Stimulated activated CD4-positive, alpha-beta T cell treated with anti-CD3 and anti-CD28 coated beads, TNF-alpha, amount 100 ng/mL, for 24 hours (primary cell): ENCODE measurements at places on chromosomes 5 and 9.
A peak's percentile ranks its signal among the peaks of the same experiment; 100 is the strongest.

GRCh38 chr9:115616666-115617239 is 498.8 kb upstream of the TNC start:
- no peak for DNase-seq

DNA sequence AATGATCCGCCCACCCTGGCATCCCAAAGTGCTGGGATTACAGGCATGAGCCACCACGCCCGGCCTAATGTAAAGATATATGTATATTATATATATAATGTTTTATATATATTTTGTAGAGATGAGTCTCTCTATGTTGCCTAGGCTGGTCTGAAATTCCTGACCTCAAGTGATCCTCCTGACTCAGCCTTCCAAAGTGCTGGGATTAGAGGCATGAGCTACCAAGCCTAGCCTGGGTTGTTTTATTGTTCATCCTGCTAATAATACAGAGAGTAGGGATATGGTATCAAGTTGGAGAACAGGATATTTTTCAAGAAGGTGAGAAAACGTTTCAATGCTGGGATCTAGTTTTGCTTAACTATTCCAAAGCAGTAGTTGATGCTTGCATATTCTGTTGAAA is 2.9 kb downstream of the SEC24A start:
- no peak for DNase-seq

DNA sequence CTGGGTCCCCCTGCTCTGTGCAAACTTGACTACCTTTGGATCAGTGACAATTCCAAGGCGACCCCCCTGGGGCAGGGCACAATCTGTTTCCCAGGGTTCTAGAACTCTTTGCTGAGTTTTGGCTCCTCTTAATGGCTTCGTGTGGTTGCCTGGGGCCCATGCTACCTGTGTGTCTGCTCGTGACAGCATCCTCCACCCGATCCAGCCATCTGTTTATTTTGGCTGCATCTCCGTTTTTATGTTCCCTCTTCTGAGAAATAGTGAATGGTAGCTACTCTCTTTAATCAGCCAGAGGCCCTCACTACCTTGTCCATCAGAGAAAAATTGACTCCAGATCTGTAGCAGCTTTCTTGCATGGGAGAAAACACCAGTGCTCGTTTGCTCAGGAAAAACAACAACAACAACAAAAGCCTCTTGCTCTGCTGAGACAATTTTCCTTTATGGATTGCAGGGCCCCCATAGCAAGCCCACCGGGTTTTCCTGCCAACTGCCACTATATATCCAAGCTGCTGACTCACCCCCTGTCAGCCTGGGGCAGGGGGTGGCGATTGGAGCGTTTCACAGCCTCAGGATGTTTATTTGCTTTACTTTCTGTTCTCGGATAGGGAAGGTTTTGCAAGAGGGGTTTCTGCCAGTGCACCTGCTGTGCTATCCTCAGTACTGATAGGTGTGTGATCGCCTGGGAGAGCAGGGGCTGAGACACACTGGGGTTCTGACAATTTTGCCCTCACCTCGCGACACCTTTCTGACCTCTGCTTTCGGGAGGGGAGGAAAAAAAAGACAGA is 607.8 kb downstream of the BNC2 start:
- DNase-seq: no peak

DNA sequence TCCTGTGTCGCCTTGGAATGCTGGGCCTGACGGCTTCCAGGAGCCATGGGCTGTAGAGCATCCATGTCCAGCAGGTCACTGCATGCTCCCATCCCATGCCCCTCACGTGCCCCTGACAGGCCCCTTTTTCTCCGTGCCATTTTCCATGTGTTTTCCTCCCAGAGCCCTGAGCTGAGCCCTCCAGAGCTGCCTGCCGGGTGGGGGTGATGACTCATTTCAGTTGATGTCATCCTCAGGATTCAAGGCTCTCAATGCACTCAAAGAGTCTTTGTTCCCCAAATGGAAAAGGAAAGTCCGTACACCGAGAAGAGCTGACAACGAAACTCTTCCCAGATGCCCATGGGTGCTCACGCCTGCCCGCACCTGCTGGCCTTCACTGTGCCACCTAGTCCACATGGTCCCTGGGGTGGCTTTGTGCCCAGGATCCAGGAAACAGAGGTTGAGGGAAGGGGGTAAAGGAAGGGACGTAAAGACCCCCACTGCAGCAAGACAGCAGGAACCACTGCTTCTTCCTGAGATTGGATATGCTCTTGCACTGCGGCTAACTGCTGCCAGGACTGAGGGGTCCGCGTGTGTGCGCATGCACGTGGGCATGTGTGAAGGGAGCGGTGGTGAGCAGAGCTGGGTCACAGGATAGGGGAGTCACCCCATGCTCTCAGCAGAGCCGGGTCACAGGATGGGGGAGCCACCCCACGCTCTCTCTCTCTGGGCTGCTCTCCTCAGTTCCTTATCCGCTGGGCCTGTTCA is 27.6 kb downstream of the COL15A1 start:
- DNase-seq: no peak

DNA sequence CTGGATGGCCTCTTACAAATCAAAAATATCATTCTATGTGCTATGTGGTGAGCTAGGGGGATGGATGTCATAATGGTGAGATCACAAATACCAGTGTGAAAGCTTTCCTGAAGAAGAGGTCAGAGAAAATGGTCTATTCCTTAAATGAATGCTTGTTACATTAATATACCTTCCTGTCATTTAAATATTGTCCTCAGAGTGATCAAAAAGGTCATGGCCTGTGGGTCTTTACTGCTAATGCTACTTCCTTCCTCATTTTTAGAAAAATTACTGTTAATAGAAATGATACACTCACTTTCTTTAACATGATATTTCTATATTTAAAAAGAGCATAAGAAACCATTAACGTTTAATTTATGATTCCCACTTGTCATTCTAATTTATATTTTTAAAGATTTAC is 9.7 kb downstream of the OMD start:
- DNase-seq: no peak

- DNase-seq: peak; percentile 72
Measured at GRCh38 chr9:122099271-122099869, 6.3 kb upstream of the TTLL11 start.

GRCh38 chr9:134980991-134981390 is 63.3 kb upstream of the FCN1 start:
- DNase-seq: no peak

DNA sequence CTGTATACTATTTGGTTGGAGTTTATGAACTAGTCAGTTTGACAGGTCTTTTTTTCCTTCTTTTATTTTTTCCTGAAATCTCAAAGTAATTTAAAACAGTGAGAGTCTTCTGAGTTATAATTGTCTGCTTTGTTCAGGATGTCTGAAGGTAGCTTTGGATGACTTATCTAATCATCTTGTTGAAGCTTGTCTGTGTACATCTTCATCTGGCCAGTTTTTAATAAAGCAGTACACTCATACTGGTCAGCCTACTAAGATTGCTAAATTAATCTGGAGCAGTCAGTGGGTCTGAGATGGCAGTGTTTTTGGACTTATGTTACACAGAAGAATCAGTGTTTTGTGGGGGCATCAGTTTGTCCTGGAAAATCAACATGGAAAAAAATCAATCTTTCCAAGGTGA is 482.4 kb downstream of the CDH10 start:
- DNase-seq: no peak

GRCh38 chr9:134320868-134321471 is 5.3 kb upstream of the RXRA start:
- DNase-seq: no peak

GRCh38 chr5:1111241-1111726 is 579 bp downstream of the SLC12A7 start:
- DNase-seq: no peak

DNA sequence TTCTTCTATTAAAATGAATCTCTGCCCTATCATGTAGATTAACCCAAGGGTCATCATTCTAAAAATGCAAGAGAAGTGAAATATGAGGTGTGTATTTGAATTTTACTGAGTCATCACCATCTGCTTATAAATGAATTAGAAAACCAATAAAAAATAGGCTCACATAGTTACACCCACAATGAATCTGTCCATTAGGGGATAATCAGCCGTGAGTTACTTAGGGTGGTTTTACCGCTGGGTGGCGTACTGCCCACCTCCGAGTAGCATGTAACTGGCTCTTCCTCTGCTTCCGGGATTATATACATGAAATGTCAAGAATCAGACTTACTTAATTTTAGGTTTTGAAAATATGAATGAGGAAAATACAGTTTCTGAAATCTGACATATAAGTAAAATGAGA is 332.9 kb upstream of the CCNG1 start:
- no peak for DNase-seq

DNA sequence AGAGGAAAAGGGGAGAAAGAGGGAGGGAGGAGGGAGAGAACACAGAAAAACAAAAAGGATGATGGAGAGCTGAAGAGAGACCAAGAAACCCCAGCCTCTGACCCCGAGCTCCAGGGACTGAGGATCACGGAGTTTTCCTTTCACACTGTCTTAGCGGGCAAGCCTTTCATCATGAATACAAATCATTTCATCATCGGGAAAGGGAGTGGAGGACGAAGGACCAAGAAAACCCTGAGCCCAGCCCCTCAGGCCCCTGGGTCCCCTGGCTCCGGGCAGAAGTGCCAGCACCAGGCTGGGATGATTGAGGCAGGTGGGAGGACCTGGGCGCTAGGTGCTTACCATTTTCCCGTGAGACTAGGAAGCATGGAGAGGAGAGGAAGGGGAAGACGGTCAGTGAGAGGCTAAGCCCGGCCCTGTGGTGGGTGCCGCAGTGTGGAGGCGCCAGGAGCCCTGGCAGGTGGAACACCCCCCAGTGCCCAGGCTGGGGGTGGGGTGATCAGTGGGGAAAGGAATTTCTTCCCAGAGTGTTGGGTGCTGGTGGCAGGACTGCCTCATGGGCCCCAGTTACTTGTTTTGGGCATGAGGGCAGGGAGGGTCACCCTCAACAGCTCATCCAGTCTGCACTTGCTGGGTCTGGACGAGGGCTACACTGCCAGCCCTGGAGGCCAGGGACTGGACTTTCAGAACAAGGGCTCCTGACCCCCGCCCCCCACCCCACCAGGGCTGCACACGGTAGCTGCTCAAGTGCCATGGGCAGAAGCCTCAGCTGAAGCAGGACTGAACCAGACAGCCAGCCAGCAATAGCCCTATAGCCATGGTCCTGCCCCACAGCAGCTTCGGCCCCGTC is 49.0 kb upstream of the SARDH start:
- DNase-seq: no peak

GRCh38 chr5:138610918-138611677 is 35.9 kb upstream of the HSPA9 start:
- DNase-seq: no peak

- DNase-seq: no peak
Measured at GRCh38 chr5:67728326-67728890, 487.1 kb upstream of the PIK3R1 start.

DNA sequence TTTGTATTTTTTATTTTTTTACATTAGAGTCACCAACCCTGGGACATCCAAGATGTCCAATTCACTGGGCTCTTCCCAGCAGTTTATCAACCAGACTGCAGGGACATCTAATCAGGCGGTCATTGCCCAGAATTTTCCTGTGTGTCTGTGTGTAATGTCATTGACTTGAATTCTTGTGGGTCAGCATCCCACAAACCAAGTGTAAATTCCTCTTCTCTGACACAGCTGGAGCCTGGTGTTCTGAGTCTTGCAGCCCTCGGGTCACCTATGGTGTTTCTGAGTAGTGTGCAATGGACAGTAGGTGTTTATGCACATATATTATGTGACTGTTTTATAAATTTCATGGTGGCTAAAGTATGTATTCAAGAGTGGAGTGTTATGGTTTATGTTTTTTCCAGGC is 815.7 kb downstream of the SEMA5A start:
- DNase-seq: no peak

GRCh38 chr5:45509371-45509770 is 186.8 kb downstream of the HCN1 start:
- DNase-seq: no peak

GRCh38 chr5:123209502-123210027 is 120.5 kb downstream of the PRDM6 start:
- DNase-seq: no peak

GRCh38 chr9:33447799-33448553 is 583 bp upstream of the AQP3 start:
- no peak for DNase-seq

- no peak for DNase-seq
Measured at GRCh38 chr5:139177809-139178588, 20.2 kb downstream of the SIL1 start.

- no peak for DNase-seq
Measured at GRCh38 chr9:20319641-20320337, 302.5 kb downstream of the MLLT3 start.

- DNase-seq: no peak
Measured at GRCh38 chr5:152349683-152350526, 55.2 kb downstream of the NMUR2 start.

- no peak for DNase-seq
Measured at GRCh38 chr9:120909904-120910303, 16.7 kb downstream of the TRAF1 start.

- no peak for DNase-seq
Measured at GRCh38 chr9:110109333-110110092, 98.4 kb downstream of the C9orf152 start.

DNA sequence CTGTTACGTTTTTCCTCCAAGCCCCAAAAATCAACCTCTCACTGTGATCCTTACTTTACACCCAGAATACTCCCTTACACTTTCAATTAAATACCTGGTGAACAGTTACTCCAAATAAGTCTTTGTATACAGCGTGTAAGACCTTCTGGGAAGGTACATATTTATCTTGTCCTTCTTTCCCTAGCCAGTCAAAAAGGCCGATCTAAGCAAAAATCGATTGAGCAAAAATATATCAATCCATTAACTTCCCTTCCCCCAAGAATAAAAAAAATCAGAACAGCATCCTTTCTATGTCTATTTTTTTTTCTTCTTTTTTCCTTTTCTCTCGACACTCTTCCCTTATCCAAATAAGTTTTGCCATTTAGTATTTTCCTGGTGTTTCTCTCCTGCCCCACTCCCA is 71.3 kb downstream of the ABHD17B start:
- DNase-seq: no peak

DNA sequence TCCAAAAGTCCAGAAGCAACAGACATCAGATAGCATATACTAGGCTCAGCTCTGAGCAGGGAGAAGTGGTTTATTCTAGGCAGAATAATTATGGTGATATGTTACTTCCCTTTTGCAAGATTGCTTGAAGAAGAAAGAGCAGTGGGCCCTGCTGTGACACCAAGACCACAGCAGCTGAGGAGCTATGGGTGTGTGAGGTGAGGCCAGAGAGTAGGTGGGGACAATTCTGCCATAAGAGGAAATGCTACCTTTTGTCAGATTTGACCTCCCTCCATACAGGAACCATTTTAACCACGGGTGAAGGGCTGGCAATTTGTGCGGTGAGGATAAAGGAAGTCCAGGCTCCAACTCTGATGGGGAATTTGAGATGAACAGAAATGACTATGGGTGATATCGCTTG is 51.3 kb downstream of the TNFSF15 start:
- DNase-seq: no peak

DNA sequence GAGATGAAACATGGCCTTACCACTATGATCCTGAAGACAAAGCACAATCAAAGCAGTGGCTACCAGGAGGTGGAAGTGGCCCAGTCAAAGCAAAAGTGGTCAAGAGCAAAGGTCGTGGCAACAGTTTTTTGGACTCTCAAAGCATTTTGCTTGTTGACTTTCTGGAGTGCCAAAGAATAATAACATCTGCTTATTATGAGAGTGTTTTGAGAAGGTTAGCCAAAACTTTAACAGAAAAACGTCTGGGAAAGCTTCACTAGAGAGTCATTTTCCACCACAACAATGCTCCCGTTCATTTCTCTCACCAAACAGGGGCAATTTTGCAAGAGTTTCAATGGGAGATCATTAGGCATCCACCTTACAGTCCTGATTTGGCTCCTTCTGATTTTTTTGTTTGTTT is 33.6 kb upstream of the MAMDC2 start:
- DNase-seq: no peak

- DNase-seq: no peak
Measured at GRCh38 chr9:121034529-121034928, 15.5 kb downstream of the C5 start.

- no peak for DNase-seq
Measured at GRCh38 chr5:180090769-180091546, 19.4 kb upstream of the RNF130 start.
